NCI-H1092 treated with DMSO at 0.1 percent for 48 hours (cell line): ENCODE measurements at places on chromosomes 12 and 14.

GRCh38 chr14:101559624-101560533 is 1.4 kb upstream of the DIO3 start:
- DNase-seq = no peak

DNA sequence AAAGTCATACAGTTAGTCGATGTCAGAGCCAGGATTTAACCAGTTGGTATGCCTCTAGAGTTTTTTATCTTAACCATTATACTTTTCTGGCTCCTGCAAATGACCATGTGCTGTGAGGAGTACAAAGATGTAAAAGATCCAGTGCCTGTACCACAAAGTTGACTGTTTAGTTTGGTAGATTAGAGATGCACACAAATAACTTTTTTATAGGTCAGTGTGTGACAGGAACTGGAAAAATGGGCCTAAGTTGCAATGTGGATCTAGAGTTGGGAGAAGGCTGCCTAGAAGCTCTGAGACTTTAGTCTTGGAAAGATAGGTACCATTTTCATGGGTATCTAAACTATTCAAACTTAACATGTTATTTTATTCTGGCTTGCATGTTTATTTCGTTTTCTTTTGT is 32.8 kb upstream of the PPM1H start:
- DNase-seq = no peak

GRCh38 chr14:21023817-21024584 is 860 bp downstream of the NDRG2 start:
- DNase-seq = no peak

DNA sequence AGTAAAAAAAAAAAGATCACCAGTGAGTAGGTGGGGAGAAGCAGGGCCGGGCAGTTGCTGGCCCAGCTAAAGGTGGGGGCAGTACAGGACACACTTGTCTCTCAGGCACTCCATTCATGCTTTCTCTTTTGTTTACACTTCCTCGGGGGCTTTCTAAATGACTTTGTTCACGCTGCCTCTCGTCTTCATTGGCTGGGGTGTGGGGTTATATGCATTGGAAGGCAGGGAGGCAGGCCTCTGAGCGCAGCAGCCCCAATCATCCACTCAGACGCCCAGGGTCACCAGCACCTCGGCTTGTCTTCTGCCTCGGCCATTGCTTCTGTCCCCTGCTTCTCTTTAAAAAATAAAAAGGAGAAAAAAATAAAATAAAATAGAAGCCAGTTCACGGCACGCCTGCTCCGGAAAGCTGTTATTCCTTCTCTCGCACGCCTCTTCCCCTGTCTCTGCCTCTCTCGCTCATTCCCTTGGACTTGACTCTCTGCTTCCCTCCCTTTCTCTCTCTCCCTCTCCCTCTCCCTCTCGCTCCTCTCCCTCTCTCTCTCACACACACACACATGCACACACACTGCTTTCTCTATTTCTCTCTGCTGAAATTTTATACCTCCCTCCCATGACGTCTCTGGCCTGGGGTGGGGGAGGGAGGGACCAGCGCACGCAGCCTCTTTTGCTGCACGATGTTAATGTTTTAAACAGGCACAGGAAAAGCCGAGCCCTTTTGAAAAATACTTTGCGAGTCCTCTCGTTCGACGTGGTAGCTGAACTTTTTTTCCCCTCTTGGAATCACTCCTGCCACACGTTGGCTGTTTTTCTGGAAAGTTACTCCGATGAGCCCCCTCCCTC is at the start of gene TGFB3:
Gene TGFB3 (minus strand): TSS at position 570 of the 840 bp plus-strand sequence. CDS start 1,102 bp downstream, outside the sequence.
- DNase-seq = peak; percentile 63

- DNase-seq = no peak
Observed at GRCh38 chr12:91630083-91630482, 447.5 kb upstream of the DCN start.

- no peak for DNase-seq
Observed at GRCh38 chr14:106179761-106180160, 653.4 kb downstream of the TMEM121 start.

DNA sequence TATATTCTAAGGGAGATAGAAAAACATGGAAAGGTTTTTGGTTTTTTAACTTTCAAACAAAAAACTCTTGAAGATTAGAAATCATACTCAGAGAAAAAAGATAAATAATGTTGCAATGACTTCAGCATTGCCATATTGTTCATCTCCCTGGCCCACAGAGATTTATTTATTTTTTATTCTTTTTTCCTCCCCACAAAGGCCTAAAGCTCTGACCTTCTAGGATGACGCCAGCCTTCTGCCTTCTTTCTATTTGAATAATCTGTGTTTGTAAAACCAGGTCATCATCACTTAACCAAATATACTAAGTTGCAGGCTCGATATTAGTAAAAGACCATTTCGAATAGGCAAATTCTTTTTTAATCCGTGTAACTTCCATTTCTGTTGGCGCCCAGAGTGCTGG is 4.4 kb upstream of the DCP1B start:
- DNase-seq = no peak

- no peak for DNase-seq
Observed at GRCh38 chr12:12209043-12209442, 57.8 kb downstream of the LRP6 start.

DNA sequence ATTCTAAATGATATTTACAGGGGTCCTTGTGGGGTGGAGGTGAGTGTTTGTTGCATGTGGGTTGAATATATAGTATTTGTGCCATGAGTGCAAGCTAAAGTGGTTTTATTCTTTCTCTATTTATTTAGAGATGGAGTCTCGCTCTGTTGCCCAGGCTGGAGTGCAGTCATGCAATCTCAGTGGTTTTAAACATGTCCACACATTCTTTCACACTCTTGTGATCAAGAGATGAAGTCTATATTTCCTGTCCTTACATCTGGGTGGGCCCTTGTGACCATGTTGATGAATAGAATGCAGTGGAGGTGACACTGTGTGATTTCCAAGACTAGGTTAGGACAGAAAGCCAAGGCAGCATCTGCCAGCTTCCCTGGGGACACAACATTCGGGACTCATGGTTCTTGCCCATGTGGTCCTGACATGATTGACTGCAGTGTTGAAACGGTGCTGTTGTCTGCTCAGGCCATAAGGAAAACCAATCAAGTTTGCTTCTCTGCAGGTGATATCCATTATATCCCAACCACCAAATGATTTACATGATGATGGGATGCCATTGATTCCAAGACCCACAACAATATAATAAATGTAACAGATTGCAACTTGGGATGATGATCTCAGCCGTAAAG is 172.6 kb downstream of the SUDS3 start:
- DNase-seq = no peak

DNA sequence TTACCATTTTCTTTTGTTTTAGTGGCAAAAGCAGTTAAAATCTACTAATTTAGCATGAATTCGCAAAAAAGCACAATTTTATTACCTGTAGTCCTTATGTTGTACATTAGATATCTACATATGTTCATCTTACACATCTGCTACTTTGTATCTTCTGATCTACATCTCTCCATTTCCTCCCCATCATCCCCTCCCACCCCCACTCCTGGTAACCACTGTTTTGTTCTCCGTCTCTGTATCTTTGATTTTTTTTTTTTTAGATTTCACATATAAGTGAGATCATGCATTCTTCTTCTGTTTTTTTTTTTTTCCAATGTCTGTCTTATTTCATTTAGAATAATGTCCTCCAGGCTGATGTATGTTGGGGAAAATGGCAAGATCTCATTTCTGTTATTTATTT is 922.7 kb downstream of the VRK1 start:
- no peak for DNase-seq

GRCh38 chr14:25381498-25381897 is 331.6 kb upstream of the STXBP6 start:
- no peak for DNase-seq

DNA sequence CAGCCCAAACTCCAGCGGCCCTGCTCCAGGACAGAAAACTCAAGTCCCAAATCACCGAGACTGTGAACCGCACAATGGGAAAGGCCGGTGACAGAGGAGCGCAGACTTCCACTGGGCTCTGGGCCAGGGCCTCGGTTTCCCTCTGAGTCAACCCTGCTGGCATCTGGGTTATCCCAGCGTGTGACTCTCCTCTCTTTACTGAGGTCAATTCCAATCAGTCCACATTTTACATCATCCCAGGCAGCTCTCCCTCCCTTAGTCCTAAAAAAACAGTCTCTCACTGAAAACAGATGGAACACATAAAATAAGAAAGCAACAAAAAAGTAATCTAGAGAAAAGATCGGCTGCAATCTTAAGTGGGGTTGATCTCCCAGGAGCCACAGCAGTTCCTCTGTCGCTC is 36.9 kb downstream of the ITPK1 start:
- DNase-seq = no peak

- no peak for DNase-seq
Observed at GRCh38 chr14:59638885-59639284, 62.3 kb upstream of the CCDC175 start.

DNA sequence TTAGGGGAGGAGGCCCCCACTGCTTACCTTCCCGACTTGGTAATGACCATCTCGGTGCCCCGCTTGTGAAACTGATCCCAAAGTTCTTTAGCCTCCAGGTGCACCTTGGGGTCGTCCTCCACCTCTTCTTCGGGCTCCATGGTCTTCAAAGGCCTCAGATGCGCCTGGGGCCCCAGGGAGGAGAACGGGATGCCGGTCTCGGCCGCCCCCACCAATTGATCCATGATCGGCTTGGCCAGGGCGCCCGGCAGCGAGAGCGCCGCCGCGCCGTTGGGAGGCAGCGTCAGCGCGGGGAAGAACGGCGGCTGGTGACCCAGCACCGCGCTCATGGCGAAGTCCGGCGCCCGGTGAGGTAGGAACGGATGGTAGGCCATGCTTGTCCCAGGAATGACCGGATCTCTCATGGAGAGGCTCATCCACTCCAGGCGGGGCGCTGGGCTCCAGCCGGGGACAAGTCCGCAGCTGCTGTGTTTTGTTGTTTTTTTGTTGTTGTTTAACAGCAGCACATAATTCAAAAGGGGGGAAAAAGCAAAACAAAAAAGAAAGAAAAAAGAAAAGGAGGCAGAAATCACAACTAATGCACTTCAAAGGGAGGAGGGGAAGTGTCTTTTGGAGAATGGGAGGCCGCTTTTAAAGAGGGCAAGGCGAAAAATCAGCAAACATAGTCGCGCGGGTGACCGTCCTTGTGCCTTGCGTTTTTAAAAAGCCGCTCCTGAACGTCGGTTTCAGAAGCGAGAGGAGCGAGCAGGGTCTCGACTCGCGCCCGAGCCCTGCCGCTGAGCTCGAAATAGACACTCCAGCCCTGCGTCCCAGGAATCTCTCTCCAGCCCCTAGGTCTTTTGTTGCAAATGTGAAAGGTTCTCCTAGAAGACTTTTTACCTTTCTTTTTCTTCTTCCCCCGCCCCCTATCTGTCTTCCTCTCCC is 928 bp downstream of the TBX3 start:
- peak; percentile 56 for DNase-seq

GRCh38 chr14:61430066-61430757 is 108.8 kb downstream of the PRKCH start:
- DNase-seq = peak; percentile 33

GRCh38 chr12:52867642-52868041 is 18.8 kb upstream of the KRT78 start:
- DNase-seq = no peak

- no peak for DNase-seq
Observed at GRCh38 chr14:93936245-93936644, 9.1 kb downstream of the FAM181A start.

DNA sequence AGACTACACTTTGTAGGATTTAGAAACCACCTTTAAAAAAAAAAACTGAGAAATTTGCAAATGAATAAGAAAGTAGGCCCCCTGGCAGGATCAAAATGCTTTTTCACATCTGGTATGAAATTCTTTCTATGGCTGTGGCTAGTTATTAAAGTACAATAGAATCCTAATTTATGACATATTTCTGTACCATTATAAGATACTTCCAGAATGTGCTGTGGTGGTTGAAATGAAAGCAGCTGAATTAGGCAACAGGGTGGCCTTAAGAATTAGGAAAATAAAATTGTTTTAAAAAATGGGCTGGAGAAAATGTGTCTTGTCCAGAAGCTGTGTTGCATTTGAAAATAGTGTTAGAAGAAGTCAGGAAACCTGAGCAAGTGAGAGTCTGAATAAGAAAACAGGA is 85.9 kb upstream of the PDE3A start:
- DNase-seq = no peak

GRCh38 chr12:47817272-47818006 is 2.3 kb downstream of the HDAC7 start:
- no peak for DNase-seq

DNA sequence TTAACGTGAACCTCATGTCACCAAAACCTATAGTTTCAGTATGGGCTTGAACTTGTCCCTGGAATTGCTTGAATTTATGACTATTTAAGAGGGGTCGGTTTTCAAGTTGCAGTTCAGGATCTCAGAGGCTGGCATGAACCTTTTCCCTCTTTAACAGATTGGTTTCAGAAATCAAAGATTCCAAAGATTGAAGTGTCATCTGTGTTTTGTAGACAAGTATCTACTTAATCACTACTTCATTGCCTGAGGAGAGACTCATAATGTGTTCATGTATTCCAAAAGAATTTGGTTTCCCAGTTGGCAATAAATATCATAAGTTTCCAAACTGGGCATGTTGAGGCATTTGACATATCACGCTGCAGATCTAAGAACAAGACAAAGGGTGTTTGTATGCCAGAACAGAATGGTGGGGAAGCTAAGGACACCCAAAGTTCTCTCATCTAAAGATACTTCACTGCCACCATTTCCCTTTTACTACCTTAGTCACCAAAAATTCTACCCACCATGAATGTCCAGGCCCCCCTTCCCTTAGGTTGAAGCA is 199.5 kb downstream of the NUAK1 start:
- no peak for DNase-seq

GRCh38 chr14:67926821-67927220 is 107.2 kb downstream of the RAD51B start:
- DNase-seq = no peak

DNA sequence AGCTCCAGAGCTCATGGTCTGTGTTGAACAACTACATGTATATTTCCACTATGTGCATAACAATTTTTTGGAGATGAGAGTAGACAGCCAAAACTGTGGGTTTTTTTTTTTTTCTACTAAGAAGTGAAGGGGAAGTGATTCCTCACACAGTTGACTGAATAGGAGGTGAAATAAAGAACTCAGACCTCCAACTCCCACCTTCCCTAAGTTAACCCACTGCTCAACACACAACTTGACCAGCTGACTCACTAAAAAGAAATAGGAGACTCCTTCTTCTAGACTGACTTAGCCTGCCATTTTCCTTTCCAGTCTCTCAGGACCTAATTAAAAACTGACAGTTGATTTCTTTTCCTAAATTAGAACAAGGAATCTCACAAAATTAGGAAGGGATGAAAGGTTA is 1.7 kb downstream of the M6PR start:
- DNase-seq = no peak

DNA sequence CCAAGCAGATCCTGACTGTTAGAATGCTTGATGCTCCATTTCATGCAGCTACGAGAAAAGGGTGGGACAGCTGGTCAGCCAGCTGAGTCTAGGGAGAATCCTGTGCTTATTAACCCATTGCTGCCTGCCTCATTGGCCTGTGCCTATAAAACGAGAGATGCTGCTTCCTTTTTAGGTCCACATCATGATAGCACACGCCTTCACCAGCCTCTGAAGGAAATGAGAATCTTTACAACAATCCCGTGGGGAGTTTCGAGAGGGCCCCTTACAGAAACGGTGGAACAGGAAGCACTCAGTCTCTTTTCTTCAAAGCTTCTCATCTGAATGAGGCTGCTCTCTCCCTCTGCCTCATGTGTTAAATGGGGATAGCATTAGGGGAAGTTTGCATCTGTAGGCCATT is 147.3 kb upstream of the RFLNA start:
- DNase-seq = no peak
